ENCODE measurements at places on chromosomes 1 and 21.

DNA sequence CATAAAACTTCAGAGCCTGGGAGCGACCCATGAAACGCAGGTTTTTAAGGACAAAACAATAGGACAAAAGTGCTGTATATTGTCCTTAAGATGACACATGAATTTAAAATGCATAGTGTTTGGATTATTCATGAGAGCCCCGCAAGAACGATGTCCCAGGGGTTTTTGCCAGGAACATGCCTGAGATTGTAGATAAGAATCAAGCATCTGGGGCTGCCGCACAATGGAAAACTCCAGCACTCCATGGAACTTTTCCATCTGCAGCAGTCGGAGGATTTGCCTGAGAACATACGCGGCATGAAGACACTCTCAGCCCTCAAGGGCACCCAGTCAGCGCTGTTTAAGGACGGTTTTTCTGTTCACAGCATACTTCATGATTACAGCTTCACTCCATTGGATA, 5.3 kb upstream of the ERG start:
- DNase-seq, result no peak

DNA sequence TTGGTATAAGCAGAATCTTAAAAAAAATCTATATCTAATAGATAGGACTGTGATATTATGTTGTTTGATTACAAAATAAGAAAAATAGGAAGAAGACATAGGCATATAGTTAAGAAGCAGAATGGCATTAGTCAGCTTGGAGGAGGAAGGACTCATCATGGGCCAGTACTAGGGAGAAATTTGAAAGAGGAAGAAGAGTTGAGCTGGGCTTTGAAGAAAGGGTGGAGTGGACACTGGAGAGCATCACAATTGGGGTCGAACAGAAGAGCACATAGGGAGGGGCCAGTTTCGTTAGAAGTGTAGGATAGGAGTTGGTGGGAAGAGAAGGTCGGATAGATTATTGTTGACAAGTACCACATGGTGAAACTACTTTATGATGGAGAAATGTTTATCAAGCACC, 129.3 kb downstream of the CACHD1 start:
- no peak for DNase-seq

GRCh38 chr1:103107741-103108375, 464 bp downstream of the COL11A1 start:
- peak; percentile 23 for DNase-seq

GRCh38 chr21:44442266-44443125, 12.8 kb upstream of the LRRC3 start:
- DNase-seq, result no peak

DNA sequence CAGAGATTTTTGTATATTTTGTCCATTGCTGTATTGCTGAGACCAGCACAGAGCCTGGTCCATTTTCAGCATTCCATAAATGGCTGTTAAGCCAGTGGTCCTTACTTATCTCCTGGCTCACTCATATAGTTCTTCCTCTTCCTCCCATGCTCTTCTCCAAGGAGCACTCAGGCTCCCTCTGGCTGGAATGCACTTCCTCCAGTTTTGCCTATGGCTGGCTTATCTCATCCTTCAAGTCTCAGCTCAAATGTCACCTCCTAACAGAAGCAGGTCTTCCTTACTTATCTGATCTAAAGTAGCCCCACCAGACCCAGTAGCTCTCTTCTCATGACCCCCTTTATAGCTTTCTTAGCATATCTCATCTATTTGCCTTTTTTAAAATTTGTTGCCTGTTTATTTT, 146.9 kb downstream of the SLC30A10 start:
- DNase-seq, result no peak

DNA sequence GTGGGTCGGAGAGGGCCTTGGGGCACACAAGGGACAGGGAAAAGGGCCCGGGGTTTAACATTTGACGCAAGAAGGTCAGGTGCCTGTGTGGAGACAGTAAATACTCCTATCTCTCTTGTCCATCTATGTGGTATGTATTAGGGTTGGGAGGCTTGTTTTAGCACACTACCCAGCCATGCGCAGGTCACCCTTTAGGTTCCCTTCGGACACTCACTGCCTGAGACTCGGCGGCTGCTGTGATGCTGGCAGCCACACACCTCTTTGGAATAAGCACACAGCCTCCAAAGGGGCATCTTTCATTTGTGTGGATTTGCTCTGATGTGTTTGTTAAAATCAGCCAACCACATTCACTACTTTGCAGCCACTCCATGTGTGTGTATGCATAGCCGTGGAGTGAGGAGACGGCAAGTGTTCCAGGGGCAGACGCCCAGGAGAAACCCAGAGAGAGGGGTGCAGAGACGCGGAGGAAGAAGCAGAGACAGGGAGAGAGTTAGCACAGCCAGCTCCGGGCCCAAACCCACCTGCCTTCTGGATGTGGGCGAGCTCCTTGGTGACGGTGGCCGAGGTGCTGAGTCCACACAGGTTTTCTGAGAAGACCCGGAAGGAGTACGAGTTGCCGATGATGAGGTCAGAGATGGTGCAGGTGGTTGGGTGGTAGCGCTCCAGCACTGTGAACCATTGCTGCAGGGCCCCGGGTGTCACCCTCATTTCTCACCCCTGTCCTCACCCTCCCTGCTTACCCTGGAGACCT, 5.7 kb downstream of the MYBPH start:
- DNase-seq, result no peak

DNA sequence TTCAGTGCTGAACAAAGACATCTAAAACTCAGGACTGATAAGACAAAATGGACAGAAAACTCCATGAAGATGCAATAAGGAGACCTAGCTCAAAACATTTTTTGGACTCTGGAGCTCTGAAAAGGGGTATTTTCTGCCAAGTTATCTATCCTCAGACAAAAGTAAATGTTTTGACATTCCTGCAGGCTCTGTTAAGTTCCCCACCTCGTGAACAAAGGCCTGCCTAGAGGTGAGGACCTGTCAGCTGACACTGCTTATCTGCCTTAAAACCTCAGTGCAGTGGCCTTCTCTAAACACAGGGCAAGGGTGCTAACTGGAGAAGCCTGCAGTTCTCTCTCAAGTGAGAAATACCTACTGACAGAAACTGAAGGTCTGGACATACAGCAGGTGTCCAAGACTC, 41.1 kb downstream of the COLGALT2 start:
- no peak for DNase-seq

GRCh38 chr21:18228060-18228739, 16.4 kb upstream of the CHODL start:
- no peak for DNase-seq

DNA sequence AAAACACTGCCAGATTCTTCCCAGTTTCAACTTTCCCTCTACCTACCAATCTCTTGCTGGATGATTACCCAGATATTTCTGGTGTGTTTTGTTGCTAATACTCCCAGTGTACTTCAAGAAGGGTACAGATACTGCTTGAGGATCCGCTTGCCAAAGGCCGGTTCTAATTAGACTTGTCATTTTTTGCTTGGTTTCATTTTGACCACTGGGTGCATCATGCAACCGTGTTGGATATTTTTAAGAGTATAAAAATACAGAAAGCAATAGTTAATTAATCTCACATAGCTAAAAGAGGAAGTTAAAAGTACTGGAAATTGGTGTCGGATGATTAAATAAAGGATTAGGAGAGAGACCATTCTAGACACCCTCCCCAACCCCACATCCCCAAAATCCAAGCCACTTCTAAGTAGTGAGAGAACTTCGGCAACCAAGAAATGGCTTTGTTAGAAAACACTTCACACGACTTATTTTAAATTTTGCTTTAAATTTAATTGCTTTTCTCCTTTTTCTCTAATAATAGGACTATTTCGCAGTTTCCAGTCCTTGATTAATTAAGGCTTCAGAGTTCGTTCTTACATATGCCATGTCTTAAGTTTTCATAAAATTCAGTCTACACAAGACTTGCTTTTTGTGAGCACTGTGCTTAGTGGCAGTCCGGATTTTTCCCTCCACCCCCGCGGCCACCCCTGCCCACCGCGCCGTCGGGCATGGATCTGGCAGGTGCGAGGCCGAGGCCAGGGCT, 2.5 kb upstream of the CDKN2C start:
- DNase-seq, result no peak

DNA sequence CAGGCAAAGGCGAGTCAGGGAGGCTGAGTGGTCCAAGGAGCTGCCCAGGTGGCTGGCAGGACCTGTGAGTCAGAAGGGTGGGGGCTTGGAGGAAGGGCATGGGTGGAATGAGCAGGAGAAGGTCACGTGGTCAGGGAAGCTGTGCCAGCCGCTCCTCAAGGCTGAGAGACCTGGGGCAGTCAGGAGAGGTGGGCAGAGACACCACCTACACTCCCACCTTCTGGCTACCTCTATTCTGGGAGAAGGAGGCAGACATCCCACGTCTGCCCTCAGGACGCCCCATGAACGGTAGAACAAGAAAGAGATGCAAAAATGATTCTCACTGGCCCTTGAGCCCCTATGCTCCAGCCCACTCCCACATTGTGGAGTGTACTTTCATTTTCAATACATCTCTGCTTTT, 151.8 kb upstream of the RAB4A start:
- no peak for DNase-seq

- no peak for DNase-seq
Measured at GRCh38 chr1:115529216-115529897, 112.4 kb upstream of the VANGL1 start.

DNA sequence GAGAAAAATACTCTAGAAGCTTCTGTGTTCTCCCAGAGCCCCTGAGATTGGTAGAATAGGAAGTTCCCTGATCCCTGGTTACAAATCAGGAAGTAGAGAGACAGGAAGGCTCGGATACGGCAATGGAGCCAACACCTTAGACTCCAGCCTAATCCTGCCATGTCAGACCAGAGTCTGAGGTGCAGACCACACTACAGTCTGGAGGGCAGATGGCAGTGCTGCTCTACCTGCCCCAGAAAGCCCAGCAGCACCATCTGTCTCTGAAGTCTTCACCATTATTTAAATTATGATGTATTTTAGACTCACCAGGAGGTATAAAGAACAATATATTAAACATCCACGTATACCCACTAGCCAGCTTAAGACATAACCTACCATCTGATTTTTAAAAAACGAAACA, 93.0 kb downstream of the MTR start:
- no peak for DNase-seq
